ENCODE measurements at places on chromosomes 4 and X.

DNA sequence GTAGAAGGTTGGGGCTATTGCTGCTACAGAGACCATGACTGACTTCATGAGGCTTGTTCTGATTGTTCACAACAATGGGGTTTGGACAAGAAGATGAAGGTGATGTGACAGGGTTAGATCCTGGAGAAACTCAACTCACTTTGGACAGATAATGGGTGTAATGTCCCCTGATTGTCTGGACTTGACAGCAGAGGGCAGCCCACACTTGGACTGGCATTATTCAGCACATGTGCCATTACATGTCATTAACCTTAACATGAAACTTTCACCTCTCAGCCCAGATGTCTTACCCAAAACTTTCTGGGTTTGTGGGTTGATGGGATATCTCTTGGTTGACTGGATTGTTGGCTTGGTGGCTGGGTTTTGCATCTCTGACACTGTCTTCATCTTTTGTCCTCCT lies 101.5 kb downstream of the MXRA5 start:
- no peaks in the 10 kb centered on the region for H3K36me3 ChIP-seq
- no peak overlapping the region for H3K4me3 ChIP-seq
- no peak overlapping the region for H3K27ac ChIP-seq
- no peak for DNase-seq
- H3K27me3 ChIP-seq = no peaks in the 10 kb centered on the region
- H3K4me1 ChIP-seq = no peaks in the 10 kb centered on the region

DNA sequence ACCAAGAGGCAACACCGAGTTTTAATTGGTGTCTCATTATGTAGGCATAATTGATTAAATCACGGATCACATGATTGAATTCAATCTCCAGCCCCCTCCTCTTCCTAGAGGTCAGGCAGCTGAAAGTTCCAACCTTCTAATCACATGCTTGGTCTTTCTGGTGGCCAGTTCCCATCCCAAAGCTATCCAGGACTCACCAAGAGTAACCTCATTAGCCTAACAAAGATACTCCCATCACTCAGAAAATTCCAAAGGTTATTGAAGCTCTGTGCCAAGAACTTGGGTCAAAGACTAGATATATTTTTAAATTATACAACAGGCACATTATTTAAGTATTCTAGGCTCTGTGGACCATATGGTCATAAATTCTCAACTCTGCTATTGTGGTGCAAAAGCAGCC lies 65.1 kb downstream of the SLC10A7 start:
- no peak overlapping the region for H3K27ac ChIP-seq
- no peaks in the 10 kb centered on the region for H3K27me3 ChIP-seq
- no peak overlapping the region for H3K4me3 ChIP-seq
- H3K4me1 ChIP-seq = peaks cover 14% of the 10 kb centered on the region
- no peak for DNase-seq

GRCh38 chr4:132770776-132771175 lies 378.3 kb upstream of the PCDH10 start:
- H3K27me3 ChIP-seq = no peaks in the 10 kb centered on the region
- DNase-seq = no peak
- H3K36me3 ChIP-seq = no peaks in the 10 kb centered on the region

- no peaks in the 10 kb centered on the region for H3K36me3 ChIP-seq
- no peak for DNase-seq
- H3K27me3 ChIP-seq = no peaks in the 10 kb centered on the region
- H3K4me1 ChIP-seq = no peaks in the 10 kb centered on the region
- no peak overlapping the region for H3K27ac ChIP-seq
- H3K4me3 ChIP-seq = no peak overlapping the region
These were observed 32.5 kb downstream of the FSTL5 start for GRCh38 chr4:162131256-162131655.

GRCh38 chrX:32408389-32408788 lies 803.0 kb downstream of the DMD start:
- H3K4me1 ChIP-seq = no peaks in the 10 kb centered on the region
- no peak overlapping the region for H3K4me3 ChIP-seq
- H3K27ac ChIP-seq = no peak overlapping the region
- peak; percentile 37 for DNase-seq

- peaks cover 8% of the 10 kb centered on the region for H3K27me3 ChIP-seq
- no peaks in the 10 kb centered on the region for H3K36me3 ChIP-seq
- no peaks in the 10 kb centered on the region for H3K4me1 ChIP-seq
- H3K4me3 ChIP-seq = no peak overlapping the region
- no peak for DNase-seq
These were observed 242.1 kb downstream of the ADAMTS3 start for GRCh38 chr4:72326692-72327632.

DNA sequence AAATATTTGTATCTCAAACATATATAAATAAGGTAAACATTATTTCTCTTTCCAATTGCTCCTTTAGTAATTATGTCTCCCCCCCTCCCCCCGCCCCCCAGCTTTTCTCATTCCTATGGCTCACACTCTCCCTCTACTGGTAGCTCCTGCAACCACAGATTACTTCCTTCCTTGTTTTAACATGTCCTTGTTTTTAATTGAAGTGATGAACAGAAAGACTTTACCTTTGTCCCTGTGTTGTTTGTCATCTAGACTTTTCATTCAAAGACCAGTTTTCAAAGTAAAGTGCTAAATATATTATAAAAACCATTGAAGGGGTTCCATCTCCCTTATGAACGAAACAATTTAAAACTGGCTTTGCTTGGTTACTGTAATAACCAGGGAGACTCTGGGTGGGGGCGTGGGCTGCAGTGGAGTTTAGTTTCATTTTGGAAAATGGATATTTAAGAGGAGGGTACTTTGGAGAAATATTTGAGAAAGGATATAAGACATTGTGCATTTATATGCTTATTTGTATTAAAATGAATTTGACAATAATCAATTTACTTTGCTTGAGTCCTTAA lies 352.9 kb downstream of the RAPGEF2 start:
- no peaks in the 10 kb centered on the region for H3K4me1 ChIP-seq
- H3K27ac ChIP-seq = no peak overlapping the region
- no peak overlapping the region for H3K4me3 ChIP-seq
- no peak for DNase-seq

DNA sequence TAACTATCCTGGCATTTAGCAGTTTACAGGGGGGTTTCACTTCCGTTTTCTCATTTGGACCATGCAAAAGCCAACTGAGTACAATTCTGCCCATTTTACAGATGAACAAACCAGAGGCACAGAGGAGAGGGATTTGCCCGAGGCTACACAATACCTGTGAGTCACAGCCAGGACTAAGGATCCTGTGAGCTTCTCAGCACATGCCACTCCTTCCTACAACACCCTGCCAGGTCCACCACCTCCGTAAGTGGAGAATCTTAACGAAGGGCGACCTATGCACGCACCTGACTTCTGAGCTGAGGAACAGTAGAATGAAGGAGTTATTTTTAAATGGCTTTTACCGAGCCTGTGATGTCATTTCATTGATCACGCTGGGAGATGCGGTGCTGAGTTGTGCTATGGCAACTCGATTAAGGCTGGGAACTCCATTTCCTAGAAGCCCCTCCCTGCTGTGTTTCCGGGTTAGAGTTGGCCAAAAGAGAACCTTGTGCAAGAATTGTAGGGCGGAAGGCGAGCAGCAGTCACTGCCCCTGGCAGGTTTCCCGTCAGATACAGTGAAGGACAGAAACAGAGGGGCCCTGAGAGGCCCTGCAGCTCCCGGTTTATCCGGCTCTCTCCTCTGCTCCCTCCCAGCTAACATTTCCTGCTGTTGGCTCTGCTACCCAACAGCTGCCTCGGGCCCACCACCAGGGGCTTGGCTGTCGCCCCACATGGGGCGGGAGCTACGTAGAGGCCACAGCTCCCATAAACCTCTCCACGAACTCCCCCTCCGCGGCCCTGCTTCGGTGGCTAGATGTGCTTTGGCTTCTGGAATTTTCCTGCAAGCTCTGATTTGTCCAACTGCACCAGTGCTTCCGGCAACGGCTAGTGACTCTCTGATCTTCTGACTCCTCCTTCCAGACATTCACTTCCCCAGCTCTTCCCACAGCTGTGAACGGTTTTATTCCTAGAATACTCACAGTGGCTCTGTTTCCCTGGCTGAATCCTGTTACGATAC lies 75.1 kb upstream of the USP9X start:
- H3K4me1 ChIP-seq = peaks cover 13% of the 10 kb centered on the region
- H3K4me3 ChIP-seq = peak overlapping the region; percentile 77
- H3K36me3 ChIP-seq = no peaks in the 10 kb centered on the region
- peak; percentile 39 for DNase-seq

GRCh38 chr4:3520796-3521600 lies 11.2 kb downstream of the LRPAP1 start:
- no peak overlapping the region for H3K4me3 ChIP-seq
- H3K27me3 ChIP-seq = no peaks in the 10 kb centered on the region
- H3K36me3 ChIP-seq = no peaks in the 10 kb centered on the region
- peak overlapping the region; percentile 88 for H3K27ac ChIP-seq

DNA sequence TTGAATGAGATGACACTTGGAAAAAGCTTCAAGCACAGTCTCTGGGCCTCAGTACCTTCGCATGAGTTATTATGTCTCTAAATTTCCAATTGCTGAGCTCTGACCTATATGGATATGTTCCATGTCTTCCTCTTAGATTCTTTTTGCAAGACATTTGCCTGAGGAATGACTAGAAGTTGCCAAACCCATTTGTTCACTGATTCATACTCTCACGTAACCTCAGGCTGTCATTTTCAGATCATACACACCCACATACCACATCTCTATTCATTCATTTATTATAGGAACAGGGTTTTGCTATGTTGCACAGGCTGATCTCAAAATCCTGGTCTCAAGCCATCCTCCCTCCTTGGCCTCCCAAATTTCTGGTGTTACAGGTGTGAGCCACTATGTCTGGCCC lies 2137.1 kb upstream of the TENM3 start:
- DNase-seq = no peak
- no peaks in the 10 kb centered on the region for H3K4me1 ChIP-seq
- no peaks in the 10 kb centered on the region for H3K36me3 ChIP-seq
- no peak overlapping the region for H3K27ac ChIP-seq
- peaks cover 3% of the 10 kb centered on the region for H3K27me3 ChIP-seq

- no peaks in the 10 kb centered on the region for H3K36me3 ChIP-seq
- peaks cover 24% of the 10 kb centered on the region for H3K4me1 ChIP-seq
- no peak overlapping the region for H3K27ac ChIP-seq
- DNase-seq = no peak
These were observed 86.2 kb upstream of the CBR4 start for GRCh38 chr4:169096221-169096620.

GRCh38 chrX:154040307-154040756 lies 20.6 kb upstream of the IRAK1 start:
- no peaks in the 10 kb centered on the region for H3K36me3 ChIP-seq
- no peak overlapping the region for H3K27ac ChIP-seq
- H3K4me1 ChIP-seq = peaks cover 19% of the 10 kb centered on the region
- H3K27me3 ChIP-seq = no peaks in the 10 kb centered on the region
- DNase-seq = no peak

DNA sequence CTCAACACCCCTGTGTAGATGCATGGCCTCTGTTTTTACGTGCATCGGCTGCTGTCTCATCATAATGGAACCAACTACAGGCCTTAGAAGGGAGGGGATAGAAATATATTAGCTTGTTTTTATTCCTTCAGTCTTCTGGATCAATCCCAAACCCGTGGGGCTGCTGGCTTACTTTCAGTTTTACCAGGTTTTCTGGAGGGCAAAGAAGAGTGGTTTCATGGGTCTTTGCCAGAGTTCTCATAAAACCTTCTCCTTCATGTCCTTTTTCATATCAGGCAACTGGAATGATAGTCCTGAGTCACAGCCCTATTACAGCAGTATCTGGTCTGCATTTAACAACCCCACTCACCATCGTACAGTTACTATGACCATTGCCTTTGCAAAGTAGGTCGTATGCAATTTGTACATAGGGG lies 34.6 kb downstream of the PPP2R2C start:
- peaks cover 22% of the 10 kb centered on the region for H3K27me3 ChIP-seq
- peaks cover 8% of the 10 kb centered on the region for H3K36me3 ChIP-seq
- H3K4me1 ChIP-seq = no peaks in the 10 kb centered on the region
- DNase-seq = no peak
- H3K4me3 ChIP-seq = no peak overlapping the region
- H3K27ac ChIP-seq = no peak overlapping the region

GRCh38 chr4:40808926-40809457 lies 59.2 kb downstream of the NSUN7 start:
- no peak for DNase-seq
- H3K4me1 ChIP-seq = peaks cover 3% of the 10 kb centered on the region
- no peaks in the 10 kb centered on the region for H3K36me3 ChIP-seq
- peak overlapping the region; percentile 49 for H3K27ac ChIP-seq

DNA sequence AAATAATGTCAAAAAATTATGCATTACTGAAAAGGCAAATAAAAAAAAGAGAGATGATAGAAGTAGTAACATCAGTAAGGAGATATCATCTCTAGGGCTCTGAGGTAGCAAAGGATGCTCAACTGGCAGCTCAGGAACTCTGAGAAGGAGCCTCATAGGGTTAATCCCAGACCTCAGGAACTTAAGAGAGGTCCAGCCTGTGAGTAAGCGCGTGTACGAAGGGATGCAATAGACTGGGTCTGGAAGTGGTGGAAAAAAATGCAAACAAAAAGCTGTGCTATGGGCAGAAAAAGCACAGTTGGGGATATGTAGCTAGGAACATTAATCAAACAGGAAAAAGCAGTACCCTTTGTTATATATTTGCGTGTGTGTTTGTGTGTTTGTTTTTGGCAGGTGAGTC lies 282.0 kb downstream of the GALNTL6 start:
- no peaks in the 10 kb centered on the region for H3K27me3 ChIP-seq
- no peak overlapping the region for H3K4me3 ChIP-seq
- H3K36me3 ChIP-seq = no peaks in the 10 kb centered on the region
- no peak for DNase-seq
- no peaks in the 10 kb centered on the region for H3K4me1 ChIP-seq

DNA sequence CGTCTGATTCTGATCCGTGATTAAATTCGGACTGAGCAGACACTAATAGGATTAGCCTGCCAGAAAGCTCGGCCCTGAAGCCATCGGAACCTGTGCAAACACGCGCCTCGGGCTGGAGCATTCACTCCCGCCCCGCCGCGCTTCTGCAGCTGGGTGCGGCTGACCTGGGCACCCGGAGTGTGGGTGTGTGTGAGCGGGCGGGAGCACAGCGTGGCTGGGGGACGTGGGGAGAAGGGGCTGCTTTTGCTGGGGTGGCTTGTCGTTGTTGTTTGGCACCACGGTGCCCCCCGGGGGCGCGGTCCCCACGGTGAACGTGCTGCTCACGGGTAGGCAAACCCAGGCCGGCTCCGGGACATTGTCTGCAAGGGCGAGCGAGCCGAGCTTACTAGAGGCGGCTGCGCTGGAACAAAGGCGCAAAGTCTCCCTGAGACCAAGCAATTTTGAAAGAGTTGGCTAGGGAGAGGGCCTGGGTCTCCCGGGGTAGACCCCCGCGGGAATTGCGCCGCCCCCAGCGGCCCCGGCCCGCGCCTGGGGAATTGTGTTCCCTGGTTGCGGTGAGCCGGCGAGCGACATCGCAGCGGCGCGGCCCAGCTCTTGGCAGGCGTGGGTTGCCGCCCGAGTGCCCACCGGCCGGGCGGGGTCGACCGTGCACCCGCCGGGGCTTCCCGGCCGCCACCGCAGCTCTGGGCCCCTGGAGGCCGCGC lies 1.4 kb downstream of the MAMLD1 start:
- DNase-seq = peak; percentile 55
- H3K4me1 ChIP-seq = peaks cover 19% of the 10 kb centered on the region
- no peaks in the 10 kb centered on the region for H3K36me3 ChIP-seq
- H3K27ac ChIP-seq = no peak overlapping the region

- H3K27ac ChIP-seq = no peak overlapping the region
- H3K4me3 ChIP-seq = no peak overlapping the region
- H3K36me3 ChIP-seq = no peaks in the 10 kb centered on the region
- no peak for DNase-seq
These were observed 16.0 kb upstream of the PRRG1 start for GRCh38 chrX:37332987-37333658.

All from naive B cell (primary cell).